RKO (cell line): ENCODE measurements at places on chromosomes 7 and 10.

GRCh38 chr7:41051535-41051934 lies 651.4 kb downstream of the INHBA start:
- DNase-seq: no peak

DNA sequence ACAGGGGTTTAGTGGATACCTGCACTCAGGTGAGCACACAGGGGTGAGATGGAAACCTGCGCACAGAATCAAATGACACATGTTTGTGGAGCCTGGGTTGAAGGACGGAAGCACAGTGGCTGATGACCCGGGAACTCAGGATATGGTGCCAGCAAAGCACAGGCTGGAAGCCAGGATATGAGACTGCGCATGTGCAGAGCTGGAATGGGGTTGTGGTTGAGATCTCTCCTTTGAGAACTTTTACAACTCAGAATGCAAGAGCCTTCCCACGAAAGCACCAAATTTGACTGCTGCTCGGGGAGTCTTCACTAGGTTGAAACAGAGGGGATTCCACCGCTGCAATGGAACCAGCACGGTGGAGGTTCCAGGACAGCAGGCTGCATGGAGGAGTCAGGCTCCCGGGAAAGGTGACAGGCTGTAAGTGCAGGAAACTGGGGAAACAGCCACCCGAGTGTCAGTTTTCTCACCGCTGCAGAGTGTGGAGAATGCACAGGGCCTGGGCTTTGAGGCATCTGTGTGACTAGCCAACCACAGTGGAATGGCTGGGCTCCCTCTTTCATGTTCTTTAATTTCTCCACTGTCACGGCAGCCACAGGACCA lies 133.4 kb upstream of the TCERG1L start:
- no peak for DNase-seq

DNA sequence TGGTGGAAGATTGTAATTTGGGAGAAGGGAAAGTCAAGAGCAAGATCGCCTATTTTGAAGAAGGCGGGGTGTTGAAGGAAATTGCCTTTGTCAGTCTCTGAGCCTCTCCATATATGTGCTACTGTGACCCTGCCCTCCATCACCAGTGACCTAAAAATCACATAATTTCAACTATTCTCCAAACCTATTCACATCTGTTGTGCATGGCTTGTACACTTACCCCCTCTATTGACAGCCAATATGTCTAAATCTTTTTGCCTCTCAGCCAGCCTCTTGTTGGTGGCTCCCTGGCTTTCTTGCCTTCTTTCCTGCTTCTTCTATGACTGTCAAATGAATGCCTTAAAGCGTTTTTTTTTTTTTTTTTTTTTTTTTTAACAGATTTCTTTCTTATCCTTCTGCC lies 295.6 kb downstream of the AUTS2 start:
- peak; percentile 4 for DNase-seq

DNA sequence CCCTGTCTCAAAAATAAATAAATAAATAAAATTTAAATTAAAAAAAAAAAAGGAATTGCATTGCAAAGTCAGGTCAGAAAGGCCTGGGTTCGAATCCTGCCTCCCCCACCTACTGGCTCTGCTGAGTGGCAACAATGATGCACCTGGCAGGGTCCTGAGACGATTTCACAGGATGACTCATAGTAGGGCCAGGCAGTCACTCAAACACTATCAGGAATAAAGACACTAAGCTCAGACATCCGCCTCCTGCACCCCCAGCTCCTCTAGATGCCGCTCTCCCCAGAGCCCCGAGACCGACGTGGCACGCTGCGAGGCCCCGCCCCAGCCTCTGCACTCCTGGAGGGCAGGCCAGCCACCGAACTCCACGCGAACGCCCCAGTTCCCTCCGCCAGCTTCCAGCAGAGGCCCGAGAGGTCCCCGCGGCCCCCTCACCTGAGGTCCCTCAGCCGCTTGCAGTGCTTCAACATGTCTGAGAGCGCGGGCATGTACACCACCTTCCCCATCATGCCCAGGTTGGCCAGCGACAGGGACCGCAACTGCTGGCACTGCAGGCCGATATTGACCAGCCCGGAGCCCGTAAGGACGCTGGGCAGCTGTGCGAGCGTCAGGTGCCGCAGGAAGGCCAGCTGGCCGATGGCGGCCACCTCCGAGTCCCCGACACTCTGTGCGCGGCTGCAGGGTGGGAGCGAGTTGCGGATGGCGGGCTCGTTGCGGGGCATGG lies 76.6 kb upstream of the TNRC18 start:
- DNase-seq: peak; percentile 58

- DNase-seq: no peak
Measured at GRCh38 chr10:97778452-97779302, 6.9 kb upstream of the SFRP5 start.

DNA sequence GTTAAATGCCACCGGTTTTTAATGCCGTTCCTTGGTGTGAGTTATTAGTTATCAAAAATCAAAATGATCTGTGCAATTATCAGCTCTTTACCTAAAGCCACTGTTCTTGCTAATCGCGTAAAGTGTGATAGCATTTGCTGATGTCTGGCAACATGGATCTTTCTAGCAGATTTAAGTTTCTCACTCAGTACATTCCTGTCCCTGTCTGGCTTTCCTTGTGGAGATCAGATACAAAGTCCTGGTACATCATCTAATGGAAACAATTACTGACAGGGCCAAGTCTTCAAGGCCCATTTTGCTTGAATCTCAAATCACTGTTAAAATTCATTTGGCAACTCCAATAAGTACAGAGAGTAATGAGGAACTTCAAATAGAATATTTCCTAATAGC lies 755.7 kb downstream of the AUTS2 start:
- DNase-seq: no peak

DNA sequence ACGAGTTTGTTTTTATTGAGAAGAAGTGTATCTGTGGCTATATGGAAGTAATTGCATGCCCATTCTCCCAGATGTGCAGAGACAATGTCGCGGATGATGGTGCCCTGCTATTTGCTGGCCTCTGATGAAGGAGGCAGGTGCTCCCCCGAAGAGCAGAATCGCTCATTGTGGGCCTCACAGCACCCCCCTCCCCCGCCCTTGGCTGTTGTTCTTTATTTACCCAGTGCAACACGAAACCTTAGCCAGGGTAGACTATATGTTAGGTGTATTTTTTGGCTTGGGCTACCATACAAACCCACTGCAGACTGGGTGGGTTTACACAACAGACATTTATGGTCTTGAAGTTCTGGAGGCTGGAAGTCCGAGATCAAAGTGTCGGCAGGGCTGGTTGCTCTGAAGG lies 3.4 kb upstream of the ADCY1 start:
- DNase-seq: no peak

DNA sequence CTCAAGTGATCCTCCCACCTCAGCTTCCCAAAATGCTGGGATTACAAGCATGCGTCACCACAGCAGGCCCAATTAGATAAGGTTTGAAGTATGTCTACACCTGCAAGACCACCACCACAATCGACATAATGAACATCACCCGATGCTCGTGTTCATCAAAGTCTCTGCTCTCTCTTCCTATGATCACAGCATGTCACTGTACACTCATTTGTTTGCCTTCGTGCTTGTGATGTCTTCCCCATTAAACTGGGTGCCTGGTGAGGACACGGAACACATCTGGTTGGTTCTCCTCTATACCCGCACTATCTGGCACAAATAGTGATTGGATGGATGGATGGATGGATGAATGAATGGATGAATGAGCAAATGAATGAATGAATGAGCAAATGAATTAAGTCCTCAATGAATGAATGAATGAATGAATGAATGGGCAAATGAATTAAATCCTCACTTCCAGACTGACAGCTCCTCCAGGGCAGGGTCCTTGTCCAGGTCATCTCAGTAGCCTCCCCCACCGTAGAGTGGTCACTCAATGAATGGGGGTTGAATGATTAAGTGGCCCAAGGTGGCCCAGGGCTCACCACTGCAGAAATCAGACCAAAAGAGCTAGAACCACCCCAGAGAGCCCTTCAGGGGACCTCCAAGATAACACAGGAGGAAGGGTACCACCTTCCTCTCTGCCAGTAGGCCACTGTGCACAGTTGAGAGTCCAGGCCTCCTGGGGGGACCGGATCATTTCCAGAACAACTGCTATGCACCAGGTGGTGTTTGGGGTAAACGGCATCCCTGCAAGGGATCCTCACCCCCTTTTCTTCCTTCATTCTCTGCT lies 101.9 kb upstream of the TNRC18 start:
- DNase-seq: peak; percentile 39

DNA sequence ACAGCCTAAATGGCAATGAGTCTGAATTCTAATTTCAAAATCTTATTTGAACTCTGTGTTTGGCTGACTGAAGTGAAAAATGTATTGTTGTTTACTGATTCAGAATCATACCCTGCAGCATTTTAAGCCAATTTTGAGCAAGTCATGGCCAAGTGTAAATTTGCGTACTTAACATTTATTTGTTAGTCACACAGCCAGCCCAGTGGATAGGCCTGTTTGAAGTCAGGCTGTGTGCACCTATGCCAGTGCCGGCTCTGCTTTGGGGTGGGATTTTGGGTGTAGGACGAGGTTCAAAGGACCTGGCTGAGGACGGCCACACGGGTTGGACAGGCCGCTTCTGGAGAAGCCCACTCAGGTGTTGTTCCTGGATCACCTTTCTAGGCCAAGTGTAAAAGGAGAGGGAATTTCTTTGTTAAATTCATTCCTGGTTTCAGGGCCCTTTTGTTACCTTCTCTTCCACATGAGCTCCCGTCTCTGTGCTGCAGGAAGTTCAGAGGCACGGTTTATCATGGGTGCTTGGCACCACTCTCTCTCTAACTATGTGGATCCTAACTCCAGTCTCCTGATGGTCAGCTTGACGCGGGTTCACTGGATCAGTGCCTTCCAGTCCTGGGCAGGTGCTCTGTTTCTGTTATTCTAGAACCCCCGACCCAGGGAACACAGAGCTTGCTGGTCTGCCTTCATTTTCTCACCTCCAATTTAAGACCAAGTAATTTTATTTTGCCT lies 84.7 kb downstream of the CCNY start:
- DNase-seq: no peak

DNA sequence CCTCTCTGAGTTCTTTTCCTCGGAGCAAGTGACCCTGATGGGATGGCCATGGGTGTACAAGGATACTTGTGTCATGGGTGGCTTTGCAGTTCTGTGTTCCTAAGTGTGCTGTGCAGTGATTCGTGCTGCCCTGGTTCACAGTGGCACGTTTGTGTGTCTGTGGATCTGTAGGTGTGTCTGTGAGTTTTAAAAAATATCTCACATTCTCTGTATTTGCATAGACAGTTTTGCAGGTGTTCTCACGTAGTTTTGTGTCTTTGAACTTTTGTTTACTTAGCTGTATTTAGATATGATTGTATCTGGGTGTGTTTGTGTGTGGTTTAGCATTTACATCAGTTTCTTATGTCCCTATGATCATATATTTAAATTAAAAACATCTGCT lies 3.7 kb downstream of the ZNF775 start:
- DNase-seq: no peak

GRCh38 chr10:131724891-131725580 lies 175.8 kb upstream of the PPP2R2D start:
- DNase-seq: no peak

DNA sequence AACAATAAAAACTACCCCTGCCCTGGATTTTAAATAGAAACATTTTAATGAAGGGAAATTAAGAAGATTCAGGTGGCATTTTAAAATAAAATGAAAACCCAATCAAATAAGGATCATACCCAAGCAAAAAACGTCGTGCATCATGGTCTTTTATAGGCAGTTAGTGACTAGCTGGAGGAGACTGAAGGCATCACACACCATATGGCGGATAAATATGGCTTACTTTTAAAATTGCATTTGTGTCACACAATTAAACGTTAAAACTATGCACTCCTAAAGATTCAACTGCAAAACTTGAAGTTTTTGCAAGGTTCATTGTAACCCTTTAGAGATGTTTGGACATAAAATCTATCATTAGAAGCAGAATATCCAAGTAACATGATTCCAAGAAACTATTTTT lies 200.1 kb upstream of the NRG3 start:
- no peak for DNase-seq

- DNase-seq: no peak
Measured at GRCh38 chr7:94618126-94618525, 37.8 kb downstream of the SGCE start.

- DNase-seq: no peak
Measured at GRCh38 chr10:46559231-46559671, 2.8 kb upstream of the GPRIN2 start.

GRCh38 chr7:33517191-33517590 lies 387.8 kb downstream of the BBS9 start:
- DNase-seq: no peak

DNA sequence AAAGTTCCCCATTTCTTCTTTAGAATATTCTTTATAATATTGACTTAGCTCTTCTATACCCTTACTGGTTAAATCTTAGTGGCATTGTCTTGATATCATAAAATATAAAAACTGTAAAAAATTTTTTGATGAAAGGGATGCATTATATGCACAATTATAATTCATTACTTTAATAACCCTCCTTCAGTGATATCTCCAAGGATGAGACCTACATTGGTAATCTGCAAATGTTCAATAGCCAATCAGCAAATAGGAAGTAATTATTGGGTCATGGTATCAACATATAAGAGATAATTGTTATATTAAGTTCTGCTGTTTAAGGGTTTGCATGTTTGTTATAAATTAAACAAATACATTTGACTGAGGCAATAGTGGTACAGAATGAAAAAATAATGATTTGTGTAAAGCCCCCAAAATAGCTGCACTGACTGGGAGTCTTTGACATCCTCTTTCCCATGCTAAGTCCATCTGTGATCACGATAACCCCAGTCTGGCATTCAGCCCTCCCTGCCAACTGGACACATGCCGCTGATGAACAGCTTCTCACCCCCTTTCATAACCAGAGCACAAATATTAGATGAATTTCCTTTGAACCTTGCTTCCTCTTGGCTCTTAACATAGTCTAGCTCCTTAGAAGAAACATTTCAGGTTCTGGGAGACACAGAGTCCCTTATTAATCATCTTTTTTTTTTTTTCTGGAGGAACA lies 169.5 kb downstream of the CPED1 start:
- DNase-seq: no peak

DNA sequence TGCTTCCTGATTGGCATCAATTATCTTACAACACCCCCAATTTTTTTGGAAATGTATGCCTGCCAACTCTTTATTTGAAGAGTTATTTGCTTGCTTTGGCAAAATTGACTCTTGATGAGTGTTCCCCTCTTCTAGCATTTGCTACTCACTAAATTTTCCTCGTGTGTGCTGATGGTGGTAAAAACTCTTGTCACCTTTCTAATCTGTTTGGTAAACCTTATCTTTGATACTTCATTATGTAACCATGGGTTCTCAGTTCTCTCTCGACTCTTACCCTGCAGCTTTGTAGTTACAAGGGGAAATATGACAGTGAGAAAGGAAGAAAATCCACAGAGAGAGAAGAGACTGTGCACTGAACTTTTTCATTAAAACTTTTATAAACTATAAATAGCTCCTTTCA lies 102.5 kb downstream of the CDK14 start:
- DNase-seq: no peak
